ENCODE measurements at places on chromosomes 3 and 15.
A peak's percentile ranks its signal among the peaks of the same experiment; 100 is the strongest.

- DNase-seq: peak; percentile 33
Observed at GRCh38 chr3:175346573-175347356, 487.6 kb downstream of the NAALADL2 start.

GRCh38 chr3:4036046-4036445 lies 236.8 kb downstream of the LRRN1 start:
- DNase-seq: no peak

DNA sequence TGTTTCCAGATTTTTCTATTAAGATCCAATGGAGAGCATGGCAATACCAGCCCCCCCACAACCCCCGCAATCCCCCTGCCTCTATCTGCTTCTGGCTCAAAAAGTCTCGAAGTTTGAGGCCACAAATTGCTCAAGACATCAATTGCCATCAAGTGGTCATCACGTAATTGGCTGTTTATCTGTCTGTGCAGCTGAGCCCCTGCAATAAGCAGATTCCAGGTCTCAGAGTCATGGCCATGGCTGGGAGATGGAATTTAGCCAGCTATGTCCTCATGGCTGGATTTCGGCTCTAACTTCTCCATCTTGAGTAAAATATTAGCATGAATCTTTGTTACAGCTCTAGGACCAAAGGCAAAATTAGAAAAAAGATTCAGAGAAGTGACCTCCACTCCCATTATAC lies 22.7 kb downstream of the SSUH2 start:
- DNase-seq: no peak

GRCh38 chr15:70339571-70340493 lies 242.1 kb upstream of the TLE3 start:
- DNase-seq: no peak

DNA sequence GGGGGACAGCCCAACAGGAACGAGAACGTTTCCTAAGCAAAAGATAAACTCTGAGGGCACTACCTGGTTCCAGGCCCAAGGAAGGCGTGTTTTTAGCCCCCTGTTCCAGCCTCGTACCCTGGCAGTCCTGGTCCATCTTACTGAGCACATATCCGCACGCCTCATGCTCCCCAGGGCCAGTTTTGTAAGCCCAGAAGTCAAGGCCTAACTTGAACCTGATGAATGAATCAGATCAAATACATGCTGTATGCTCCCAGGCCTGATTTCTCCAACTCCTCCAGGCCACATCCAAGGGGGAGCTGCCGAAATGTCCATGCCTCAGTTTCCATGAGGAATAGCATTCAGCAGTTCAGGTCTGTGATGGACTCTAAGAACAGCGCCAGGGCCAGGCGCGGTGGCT lies 14.3 kb upstream of the DOCK3 start:
- DNase-seq: no peak

- peak; percentile 56 for DNase-seq
Observed at GRCh38 chr3:19146685-19147650, 1.3 kb upstream of the KCNH8 start.

DNA sequence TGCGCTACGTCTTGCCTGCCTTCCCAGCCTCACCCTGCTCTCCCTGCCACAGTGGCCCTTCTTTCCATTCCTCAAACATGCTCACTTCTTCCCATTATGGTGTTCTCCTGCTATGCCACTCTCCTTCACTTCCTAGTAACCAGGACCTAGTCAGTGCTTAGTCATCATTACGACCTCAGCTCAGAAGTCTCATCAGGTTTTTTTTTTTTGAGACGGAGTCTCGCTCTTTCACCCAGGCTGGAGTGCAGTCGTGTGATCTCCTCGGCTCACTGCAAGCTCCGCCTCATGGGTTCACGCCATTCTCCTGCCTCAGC lies 149.5 kb downstream of the GREM1 start:
- DNase-seq: no peak

DNA sequence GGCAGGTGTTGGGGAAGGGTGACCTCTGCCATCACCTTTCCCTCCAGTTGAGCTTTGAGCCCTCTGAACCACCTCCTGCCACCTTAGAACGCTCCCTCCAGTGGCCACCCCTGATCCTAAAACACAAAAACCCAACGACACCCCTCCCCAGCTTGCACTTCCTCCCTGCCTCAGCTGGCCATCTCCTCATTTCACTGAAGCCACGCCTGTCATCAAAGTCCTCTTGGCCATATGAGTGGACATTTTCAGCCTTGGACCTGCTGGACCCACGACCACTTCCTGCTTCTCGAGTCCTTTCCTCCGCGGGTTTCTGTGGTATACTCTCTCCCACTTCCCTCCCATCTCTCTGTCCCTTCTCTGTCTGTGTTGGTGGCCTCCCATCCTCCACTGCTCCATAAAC lies 48.5 kb upstream of the NR2C2 start:
- DNase-seq: no peak

GRCh38 chr15:71342658-71343057 lies 227.4 kb downstream of the THSD4 start:
- no peak for DNase-seq

DNA sequence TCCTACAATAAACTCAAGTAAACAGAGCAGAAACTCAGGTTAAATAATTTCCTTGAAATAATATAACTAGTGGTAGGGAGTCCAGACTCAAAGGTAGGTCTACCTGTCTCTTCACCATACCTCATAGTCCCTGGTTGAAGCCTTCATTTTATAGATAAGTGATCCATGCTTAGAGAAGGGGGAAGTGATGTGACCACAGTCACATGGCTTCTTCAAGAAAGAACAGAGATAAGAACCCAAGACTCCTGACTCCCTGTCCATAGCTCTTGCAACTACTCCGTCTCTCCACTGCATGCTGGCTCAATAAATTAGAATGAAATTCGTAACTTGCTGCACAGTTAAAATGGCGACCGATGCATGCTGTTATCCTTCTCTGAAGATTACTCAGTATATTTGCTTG lies 11.0 kb upstream of the C15orf61 start:
- peak; percentile 17 for DNase-seq

All from erythroblast (primary cell).